Astrocyte of the cerebellum (primary cell): ENCODE measurements at places on chromosomes 4 and X.

DNA sequence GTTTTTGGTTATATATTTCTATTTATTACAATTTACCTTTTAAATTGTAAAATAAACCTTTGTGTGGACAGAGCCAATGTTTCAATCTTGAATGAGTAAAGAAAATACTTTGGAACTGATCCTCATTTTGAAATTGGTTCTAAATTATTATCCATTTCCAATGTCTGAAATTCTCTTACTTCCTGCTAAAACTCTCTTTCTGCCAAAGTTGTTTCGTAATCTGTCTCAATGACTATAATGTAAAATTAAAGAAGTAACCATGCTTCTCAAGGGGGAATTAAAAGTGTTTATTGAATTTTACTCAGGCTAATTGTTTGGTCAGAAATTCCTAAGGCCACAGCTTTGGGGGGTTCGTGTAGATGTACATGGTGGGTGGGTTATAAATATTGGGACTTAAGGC is 34.8 kb downstream of the YIPF6 start:
- no peak for DNase-seq

DNA sequence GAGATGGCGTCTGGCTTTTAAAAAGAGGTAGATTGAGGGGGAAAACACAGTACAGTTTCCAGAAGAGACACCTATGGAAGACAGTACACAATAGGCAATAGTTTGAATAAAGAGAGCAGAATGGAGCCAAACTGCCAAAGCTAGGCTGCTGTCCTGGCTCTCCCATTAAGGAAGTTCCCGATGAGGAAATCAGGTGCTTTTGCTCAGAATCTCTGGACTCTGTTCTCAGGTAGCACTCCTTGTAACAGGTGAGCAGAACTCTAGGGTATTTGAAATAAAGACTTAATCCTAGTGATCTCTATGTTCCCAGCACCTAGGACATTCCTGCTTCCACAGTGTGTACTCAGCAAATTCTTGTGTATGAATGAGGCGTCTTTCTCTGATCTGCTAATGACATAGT is 1.6 kb downstream of the EGF start:
- DNase-seq, result no peak

- DNase-seq, result no peak
Observed at GRCh38 chrX:40329616-40330015, 231.9 kb upstream of the BCOR start.

DNA sequence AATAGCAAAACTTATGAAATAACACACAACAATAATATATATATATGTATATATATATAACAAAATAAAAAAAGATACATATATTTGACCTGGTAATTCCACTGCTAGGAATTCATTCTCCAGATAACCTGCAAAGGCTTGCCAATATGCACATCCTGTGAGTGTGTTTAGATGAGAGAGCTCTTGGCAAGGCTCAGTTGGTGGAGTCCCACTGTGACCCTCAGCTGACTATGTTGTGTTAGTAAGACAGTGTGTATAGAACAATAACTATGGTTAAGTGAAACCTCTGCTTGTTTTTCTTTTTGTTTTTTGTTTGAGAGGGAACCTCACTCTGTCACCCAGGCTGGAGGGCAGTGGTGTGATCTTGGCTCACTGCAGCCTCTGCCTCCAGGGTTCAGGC is 39.5 kb upstream of the RBMX start:
- no peak for DNase-seq

DNA sequence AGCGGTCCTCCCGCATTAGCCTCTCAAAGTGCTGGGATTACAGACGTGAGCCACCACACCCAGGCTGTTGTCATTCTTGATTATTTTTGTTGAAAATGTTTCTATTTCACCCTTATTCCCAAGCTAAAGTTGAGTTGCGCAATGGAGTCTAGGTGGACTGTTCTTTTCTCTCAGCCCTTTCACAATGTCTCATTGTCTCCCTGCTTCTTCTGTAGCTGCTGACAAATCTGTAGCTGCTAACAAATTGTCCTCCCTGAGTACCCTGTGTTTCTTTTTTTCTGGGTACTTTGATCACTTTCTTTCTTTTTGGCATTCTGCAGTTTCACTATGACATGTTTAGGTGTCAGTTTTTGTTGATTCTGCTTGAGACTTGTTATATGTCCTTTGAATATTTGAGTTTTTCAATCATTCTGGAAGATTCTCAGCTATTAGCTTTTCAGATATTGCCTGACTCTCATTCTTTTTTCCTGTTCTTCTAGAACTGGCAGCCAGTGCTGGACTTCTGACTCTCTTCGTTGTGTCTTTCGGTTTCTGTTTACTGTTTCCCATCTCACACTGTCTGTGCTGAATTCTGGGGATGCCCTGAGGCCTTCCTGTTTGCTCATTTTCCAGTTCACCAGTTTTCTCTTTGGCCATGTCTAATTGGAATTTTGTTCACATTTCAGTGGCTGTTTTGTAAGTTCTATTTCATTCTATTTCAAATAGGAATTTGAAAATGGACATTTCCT is 6.6 kb downstream of the ABCD1 start:
- no peak for DNase-seq

- no peak for DNase-seq
Observed at GRCh38 chr4:173802662-173803022, 272.6 kb upstream of the HAND2 start.

GRCh38 chrX:121569609-121570008 is 522.2 kb downstream of the GLUD2 start:
- DNase-seq, result no peak

DNA sequence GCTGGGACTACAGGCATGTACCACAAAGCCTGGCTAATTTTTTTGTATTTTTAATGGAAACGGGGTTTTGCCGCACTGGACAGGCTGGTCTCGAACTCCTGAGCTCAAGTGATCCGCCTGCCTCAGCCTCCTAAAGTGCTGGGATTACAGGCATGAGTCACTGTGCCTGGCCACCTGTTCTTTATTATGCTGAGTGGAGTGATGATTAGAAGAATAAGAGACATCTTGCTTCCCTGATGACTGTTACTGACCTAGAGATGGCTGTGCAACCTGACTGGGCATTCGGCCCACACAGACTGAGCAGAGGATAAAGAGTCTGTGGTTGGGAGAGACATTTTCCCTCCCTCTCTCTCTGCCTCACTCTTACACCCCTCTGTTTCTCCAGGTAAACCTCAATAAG is 56.7 kb downstream of the SPINK2 start:
- DNase-seq, result no peak

DNA sequence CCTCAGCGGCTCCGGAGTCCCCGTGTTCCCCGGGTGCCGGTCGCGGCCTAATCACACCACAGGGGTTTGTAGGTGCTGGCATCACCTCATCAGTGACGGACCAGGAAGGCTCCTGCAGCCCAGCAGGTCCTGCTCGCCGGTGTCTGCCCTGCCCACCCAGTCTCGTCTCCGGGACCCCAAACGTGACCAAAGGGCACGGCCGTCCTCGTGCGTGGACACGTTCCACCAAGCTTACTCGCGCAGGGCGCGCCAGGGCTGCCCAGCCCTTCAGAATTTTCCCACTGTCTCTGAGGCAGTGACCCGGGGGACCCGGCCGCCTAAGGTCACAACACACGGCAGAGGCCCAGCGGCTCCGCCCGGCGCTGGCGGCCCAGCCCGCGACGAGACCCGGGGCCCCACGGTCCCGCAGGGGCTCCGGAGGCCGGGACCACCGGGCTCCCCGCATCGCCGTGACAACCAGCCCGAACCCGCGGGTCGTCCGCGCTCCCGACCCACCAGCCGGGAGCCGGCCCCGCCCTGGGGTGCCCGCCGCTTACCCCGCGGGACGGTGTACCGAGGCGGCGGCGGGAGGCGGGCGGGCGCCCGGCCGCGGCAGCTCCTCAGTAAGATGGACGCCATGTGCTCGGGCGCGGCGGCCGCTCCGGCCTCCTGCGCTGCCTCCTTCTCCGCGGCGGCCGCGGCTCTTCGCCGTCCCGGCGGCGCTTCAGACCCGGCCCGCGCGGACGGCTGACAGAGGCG is 454 bp downstream of the LETM1 start:
- DNase-seq, result no peak

- DNase-seq, result no peak
Observed at GRCh38 chr4:108037884-108038283, 48.2 kb downstream of the HADH start.

DNA sequence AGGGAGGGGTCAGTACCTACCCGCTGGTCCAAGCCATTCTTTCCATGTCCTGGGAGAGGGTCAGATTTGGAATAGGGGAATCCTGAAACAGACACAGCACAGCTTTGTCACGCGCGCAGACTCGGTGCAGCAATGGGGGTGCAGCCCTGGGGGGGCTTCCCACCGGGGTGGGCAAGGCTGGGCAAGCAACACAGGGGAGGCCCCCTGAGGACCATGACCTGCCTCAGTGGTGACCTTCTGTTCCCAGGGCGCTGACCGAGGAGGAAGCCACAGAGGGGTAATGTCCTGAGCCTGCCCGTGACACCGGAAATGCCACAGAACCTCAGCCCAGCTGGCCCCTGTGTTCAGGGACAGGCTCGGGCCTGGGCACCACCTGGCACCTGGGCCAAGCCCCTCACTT is 53.2 kb upstream of the AFAP1 start:
- no peak for DNase-seq

GRCh38 chrX:153966841-153967535 is 4.6 kb downstream of the HCFC1 start:
- no peak for DNase-seq

DNA sequence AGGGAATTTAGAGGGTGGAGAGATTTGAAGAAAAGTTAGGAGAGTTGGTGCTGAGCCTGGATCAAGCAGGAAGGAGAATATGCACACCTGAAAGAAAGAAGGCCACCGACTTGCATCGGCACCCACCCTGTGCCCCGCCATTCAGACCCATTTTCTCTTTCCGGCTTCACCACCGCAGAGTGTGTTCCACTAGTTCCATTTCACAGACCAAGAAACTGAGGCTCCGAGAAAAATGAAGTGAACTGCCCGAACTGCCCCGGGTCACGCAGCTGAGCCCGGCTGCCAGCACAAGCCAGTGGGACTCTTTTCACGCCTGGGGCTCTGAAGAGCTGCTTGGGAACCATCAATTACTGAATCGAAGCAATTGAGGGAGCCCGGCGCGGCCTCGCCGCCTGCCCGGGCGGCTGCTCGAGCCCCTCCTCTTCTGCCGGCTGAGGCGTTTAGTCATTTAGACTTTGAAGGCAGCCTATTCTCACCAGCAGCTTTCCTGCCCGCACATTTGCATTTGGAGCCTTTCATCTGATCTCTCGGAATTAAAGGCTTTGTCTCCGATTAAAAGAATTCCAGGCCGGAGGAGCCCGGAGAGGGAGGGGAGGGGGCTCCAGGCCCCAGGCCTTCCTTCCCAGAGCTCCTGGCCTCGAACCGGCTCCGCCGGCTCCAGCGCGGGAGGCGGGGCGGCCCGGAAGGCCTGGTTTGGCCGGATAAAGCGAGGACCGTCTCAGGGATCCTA is 140.2 kb upstream of the PJA1 start:
- DNase-seq, result no peak

- DNase-seq, result no peak
Observed at GRCh38 chr4:109955146-109955545, 42.5 kb downstream of the EGF start.

DNA sequence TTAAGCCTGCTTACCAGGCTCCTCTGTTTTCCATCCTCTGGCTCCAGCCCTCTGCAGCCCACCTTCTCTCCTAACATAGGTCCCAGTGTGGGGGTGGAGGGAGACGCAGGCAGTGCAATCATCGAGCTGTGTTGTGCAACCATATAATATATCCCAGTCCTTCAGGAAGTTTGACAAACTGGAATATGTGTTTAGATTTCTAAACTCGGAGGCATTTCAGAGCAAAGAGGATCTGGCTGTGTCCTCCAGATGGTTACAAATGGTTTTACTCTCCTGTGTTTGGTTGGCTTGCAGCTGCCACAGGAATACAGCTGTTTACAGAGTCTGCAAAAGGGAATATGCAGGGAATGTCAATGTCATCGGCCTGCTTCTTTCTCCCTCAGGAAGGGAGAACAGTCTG is 195.3 kb upstream of the LNX1 start:
- DNase-seq, result no peak

- no peak for DNase-seq
Observed at GRCh38 chr4:140499391-140499790, 1.3 kb upstream of the MGAT4D start.

- no peak for DNase-seq
Observed at GRCh38 chr4:56118055-56118454, 169.3 kb downstream of the CEP135 start.

GRCh38 chrX:71632923-71633657 is 14.8 kb upstream of the CXCR3 start:
- no peak for DNase-seq

GRCh38 chr4:47668256-47668655 is 169.6 kb downstream of the CORIN start:
- DNase-seq, result no peak

DNA sequence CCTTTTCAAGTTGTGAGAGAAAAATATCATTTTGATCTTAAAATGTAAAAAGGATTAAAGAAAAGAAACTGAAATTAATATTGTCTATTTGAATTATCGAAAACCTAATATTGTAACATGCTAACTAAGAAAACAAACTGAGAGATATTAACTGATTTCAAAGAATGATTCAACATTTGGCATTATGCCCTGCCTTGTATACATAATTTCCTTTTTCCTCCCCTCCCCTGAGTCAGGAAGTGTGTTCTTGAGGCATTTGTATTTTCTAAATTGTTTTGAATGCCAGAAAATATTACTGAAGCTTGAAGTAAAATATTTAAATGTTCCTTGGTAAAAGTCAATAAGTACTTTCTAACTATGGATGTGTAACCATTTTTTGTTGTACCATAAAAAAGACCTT is 49.4 kb downstream of the RPS6KA3 start:
- DNase-seq, result peak; percentile 39

GRCh38 chrX:2707334-2707760 is 16.3 kb downstream of the CD99 start:
- no peak for DNase-seq

DNA sequence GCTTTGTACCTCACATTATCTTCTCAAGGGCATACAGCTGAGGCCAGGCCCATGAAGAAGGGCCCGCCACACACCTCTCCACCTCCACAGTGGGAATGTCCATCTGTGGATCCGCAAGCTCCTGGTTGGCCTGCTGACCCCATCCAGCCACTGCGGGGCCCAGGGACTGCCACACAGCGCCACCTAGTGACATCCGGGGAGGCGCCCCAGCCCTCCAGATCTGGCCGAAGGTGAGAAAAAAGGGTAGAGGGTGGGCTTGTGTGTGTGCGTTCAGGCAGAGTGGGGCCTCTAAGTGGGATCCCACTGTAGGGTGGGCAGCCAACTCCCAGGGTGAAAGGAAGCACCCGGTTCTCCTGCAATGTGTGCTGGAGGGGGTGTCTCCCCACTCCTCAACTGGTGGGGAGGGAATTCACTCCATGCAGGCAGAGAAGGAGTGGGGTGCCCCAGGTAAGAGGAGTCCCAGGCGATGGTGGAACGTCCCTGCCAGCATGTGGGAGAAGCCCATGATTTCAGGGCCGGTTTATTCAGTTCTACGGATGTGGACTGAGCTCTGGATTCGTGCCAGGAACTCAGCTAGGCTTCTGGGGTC is 117.3 kb downstream of the ENPP6 start:
- no peak for DNase-seq

GRCh38 chr4:5974321-5974720 is 43.9 kb downstream of the C4orf50 start:
- no peak for DNase-seq

DNA sequence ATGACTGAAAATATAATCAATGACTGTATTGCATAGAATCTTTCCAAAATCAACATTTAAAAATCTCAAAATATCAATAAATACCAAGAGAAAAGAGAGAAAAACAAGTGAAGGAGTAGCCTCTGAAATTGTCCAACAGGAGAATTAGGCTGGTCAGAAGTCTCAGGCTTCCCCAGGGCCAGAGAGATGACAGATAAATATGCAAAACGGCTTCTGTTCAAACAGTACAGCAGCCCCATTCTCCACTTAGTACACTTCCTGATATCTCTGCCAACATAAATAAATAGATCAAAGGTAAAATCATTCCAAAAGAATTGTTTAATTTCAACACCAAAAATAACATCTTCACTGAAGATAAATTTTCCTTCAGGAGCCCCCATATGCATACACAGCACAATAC is 204.7 kb upstream of the GABRA2 start:
- no peak for DNase-seq
